ENCODE measurements at places on chromosomes 11 and 22.

GRCh38 chr22:46674906-46675305 is 54.7 kb downstream of the GRAMD4 start:
- DNase-seq: no peak

DNA sequence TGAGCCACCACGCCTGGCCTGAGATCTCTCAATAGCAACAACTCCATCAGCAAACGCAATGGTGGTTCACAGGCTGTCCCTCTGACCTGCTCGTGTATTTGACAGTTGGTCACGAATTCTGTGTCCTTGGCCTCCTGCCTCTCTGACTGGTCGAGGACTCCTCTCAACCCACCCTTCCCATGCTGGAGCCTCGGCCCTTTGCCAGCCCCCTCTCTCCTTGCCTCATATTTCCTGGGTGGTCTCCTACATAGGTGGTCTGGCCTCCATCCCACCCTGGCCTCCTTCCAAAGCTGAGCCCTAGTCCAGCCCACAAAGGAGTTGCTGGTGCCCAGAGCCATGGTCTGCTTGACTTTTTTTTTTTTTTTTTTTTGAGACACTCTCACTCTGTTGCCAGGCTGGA is 11.4 kb upstream of the A4GALT start:
- no peak for DNase-seq

DNA sequence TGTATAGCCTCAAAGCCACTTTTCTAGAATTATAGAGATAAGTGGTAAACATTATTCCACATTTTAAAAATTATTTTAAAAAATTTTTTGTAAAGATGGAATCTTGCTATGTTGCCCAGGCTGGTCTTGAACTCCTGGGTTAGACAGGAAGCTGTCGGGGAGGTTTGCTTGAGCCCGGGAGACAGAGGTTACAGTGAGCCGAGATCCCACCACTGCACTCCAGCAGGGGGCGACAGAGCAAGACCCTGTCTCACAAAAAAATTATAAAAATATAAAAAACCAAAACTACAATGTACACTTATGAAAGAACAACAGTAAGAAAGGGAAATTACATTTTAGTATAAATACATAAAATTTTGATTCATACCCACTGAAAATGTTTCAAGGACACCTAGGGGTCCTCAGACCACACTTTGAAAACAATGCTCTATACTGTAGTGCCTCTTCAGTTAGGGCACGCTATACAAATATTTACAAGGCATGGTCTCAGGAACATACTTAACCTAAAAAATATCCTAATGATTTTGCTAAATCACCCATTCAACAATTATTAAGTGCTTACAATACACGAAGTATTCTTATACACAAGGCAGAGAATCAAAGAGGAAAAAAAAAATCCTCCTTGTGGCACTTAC is 111.2 kb downstream of the MRTFA start:
- DNase-seq: no peak

GRCh38 chr11:31958076-31958735 is 132.7 kb upstream of the RCN1 start:
- peak; percentile 21 for DNase-seq

DNA sequence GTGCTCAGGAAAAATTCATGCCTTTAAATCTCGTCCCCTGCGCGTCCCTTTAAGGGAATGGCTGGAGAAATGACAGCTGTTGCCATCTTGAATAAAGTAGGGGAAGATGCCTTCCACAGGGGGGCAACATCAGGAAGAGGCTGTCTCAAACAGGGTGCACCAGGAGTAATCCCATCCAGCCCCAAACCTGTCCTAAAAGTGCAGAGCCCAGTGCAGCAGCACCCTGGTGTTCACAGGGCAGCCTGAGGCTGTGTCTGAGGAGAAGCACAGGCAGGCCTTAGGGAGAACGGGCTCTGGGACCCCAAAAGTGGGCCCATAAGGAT is 10.8 kb upstream of the C11orf96 start:
- no peak for DNase-seq

- no peak for DNase-seq
Observed at GRCh38 chr11:67452141-67452952, at the start of gene GPR152. GPR152 (minus strand) TSS chr11:67452729; CDS start chr11:67452724, 5 bp downstream.

GRCh38 chr11:126398296-126398695 is 42.8 kb downstream of the ST3GAL4 start:
- DNase-seq: no peak

- no peak for DNase-seq
Observed at GRCh38 chr11:17184882-17185587, 22.8 kb downstream of the PIK3C2A start.

- DNase-seq: no peak
Observed at GRCh38 chr11:101182467-101182866, 52.9 kb upstream of the PGR start.

- no peak for DNase-seq
Observed at GRCh38 chr11:93654226-93654625, 7.3 kb upstream of the CEP295 start.

- no peak for DNase-seq
Observed at GRCh38 chr22:24063986-24064385, 52.9 kb downstream of the CABIN1 start.

DNA sequence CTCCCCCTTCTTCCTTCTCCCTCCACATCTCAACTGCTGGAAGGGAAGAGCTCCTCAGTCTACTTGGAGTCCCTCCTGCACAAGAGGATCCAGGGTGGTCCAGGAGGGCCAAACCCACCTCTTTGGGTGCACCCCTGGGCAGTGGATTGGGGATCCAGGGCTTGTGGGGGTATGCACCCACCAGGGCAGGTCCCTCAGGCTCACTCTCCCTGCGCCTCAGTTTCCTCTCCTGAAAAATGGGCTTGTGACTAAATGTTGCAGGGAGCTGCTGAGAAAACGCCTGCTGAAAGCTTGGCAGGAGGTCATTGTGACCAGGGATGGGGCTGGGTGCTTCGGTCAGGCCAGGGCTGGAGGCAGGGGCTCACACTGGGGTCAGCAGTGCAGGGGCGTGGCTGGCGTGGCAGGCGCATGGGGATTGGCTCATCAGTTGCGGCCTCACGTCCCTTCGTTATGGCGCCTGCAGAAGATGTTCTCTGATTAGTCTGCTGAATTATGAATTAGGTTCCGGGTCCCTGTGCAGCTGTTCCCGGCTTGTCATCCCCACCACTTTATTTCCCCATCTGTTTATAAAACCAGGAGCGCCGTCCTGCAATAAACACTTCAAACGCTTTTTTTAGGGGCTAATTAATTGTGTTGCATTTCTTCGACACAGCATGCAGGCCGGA is 25.7 kb upstream of the CCDC188 start:
- no peak for DNase-seq

GRCh38 chr11:115366826-115367225 is 137.4 kb downstream of the CADM1 start:
- no peak for DNase-seq

GRCh38 chr11:94727819-94728218 is 40.3 kb upstream of the AMOTL1 start:
- DNase-seq: no peak

DNA sequence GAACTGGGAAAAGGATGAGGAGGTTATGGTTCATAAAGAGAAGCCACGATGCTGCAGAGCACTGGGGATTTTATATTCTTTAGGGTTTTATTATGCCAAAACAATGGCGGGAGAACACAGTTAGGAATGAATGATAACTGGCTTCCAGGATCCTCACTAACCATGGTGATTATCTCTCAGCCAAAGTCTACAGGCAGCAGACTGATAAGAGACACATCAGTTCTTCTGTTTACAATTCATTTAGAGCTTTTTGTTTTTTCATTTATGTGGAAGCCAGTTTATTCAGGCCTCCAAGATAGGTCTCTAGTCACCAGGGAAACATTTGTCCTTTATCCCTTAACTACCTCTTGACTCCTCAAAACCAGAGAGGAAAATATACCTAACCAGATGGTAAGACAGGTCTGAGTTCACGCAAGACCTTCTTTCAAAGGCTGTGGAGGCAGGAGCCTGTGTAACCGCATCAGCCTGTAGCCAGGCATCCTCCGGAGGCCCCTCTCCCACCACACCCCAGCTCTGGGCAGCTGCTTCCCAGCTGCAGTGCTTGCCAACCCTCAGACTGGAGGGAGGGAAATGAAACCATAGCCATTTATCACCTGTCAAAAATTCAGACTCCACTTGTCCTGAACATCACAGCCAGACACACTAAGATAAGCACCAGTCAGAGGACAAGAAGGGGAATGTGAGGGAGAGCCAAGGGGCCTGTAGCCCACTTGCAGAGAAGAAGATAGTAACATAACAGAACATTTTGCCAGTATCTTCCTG is 57.2 kb upstream of the FAM181B start:
- no peak for DNase-seq

DNA sequence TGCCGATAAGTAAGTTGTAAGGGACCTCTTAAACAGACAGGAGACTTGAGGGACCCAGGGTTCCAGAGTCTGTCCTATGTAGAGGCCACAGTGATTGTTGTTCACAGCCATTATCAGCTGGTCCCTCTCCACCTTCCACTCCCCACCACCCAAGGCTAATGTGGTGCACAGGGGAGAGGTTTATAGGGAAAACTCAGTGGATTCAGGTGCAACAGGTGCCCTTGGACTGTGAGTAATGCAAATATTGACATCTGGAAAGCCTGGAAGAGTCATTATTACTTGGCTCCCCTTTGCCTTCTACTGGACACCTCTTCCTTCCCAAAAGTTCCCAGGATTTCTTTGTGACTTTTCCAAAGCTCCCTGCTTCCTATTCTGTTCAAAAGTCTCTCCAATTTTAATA is 441.1 kb upstream of the CCDC90B start:
- DNase-seq: no peak

Measured in putamen (tissue), 1 donor.